ENCODE measurements at places on chromosomes 5 and 9.

DNA sequence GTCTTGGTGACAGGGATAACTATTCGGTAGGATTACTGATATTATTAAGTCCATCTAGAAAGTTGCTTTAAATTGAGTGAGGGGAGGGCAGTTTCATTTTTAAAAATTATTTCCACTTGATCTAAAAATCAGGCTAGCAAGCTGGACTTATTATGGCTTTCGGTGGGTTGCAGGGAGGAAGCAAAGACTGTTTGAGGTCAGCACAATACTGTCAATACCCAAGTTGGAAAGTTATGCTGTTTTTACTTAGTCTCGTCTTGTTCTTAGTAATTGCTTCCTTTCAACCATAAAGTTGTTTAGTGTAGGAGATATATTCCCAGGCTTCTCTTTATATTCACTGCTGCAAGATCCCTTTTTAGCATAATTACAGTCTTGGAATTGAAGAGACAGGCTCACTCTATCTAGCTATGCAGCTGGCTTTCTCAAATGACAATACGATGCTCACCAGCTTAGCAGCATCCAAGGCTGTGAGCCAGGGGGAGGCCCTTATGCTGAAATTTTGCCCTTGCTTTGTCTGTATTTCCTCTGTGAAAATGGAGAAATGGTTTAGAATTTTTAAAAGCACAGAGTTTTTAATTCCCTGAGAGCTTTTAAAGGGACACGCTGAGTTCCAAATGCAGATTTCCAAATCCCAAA, 68.2 kb upstream of the APC start:
- DNase-seq = no peak
- H3K36me3 ChIP-seq = no peaks in the 10 kb centered on the region
- no peaks in the 10 kb centered on the region for H3K27me3 ChIP-seq
- H3K4me1 ChIP-seq = no peaks in the 10 kb centered on the region

GRCh38 chr5:82813861-82814260, 263.3 kb downstream of the TMEM167A start:
- no peaks in the 10 kb centered on the region for H3K36me3 ChIP-seq
- H3K4me3 ChIP-seq = no peak overlapping the region
- DNase-seq = no peak
- H3K27ac ChIP-seq = no peak overlapping the region

DNA sequence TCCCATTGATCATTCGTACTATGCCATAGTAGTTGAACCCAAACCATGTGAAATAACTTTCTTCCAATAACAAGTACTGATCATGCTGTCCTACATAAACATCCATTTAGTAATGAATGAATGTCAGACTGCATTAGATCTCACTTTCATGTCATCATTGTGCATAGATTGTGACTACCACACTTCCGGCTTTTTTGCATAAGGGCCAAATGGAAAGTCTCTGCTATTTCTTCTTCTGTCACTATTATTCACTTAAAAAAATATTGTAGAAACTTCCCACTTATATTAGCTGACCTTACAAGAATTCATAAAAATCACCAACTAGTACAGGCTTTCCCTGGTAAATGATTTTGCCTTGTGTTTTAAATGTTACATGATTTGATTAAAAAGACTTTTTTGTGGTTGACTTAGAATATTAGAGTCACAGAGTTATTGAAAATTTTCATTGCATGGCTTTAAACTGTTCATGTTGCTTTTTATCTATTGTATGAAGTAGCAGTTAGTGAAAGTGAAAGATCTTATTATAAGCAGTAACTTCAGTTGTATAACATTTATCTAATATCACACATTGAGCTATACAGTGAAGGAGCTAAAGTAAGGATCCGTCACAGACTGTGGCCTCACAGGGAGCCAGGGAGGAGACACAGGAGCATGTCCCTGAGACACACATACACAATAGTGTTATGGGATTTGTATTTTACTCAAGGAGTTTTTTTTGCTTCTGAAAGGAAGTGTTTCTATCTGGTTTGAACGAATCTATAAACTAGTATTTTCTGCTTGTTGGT, 33.9 kb downstream of the LMNB1 start:
- peak overlapping the region; percentile 71 for H3K27ac ChIP-seq
- no peak overlapping the region for H3K4me3 ChIP-seq
- peaks cover 18% of the 10 kb centered on the region for H3K4me1 ChIP-seq
- no peaks in the 10 kb centered on the region for H3K27me3 ChIP-seq

GRCh38 chr5:65768723-65769346, 46.8 kb downstream of the NLN start:
- no peak for DNase-seq
- no peaks in the 10 kb centered on the region for H3K36me3 ChIP-seq
- H3K4me1 ChIP-seq = no peaks in the 10 kb centered on the region
- no peak overlapping the region for H3K4me3 ChIP-seq
- no peaks in the 10 kb centered on the region for H3K27me3 ChIP-seq

GRCh38 chr9:134595014-134595413, 46.6 kb upstream of the COL5A1 start:
- H3K36me3 ChIP-seq = no peaks in the 10 kb centered on the region
- DNase-seq = no peak
- H3K27ac ChIP-seq = no peak overlapping the region
- H3K27me3 ChIP-seq = peaks cover 4% of the 10 kb centered on the region

DNA sequence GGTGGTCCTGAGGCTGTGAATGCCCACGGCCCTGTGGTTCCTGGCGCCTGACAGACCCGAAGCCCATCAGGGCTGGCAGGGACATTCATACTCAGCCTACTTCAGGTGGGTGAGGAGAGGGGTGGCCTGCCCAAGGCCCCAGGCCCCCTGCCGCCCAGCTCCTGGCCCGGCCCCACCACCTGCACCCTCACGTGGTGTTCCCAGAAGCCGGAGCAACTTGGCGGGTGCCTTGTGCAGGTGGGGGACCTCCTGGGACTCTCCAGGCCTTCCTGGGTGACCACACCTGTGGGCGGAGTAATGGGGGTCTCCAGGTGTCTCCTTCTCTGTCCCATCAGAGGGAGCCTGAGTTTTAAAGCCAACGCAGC, 36.8 kb upstream of the UBAC1 start:
- H3K27ac ChIP-seq = no peak overlapping the region
- H3K4me1 ChIP-seq = peaks cover 2% of the 10 kb centered on the region
- no peaks in the 10 kb centered on the region for H3K36me3 ChIP-seq

Data from CD8-positive, alpha-beta memory T cell (primary cell).